ENCODE measurements at places on chromosomes 12 and 14.

GRCh38 chr12:58171914-58172313, 230.5 kb downstream of the ATP23 start:
- DNase-seq: no peak

- no peak for DNase-seq
Observed at GRCh38 chr14:104098272-104099095, 13.0 kb downstream of the ASPG start.

GRCh38 chr12:45557016-45557415, 172.5 kb upstream of the ARID2 start:
- DNase-seq: no peak

- no peak for DNase-seq
Observed at GRCh38 chr12:32322354-32322753, 77.0 kb upstream of the FGD4 start.

DNA sequence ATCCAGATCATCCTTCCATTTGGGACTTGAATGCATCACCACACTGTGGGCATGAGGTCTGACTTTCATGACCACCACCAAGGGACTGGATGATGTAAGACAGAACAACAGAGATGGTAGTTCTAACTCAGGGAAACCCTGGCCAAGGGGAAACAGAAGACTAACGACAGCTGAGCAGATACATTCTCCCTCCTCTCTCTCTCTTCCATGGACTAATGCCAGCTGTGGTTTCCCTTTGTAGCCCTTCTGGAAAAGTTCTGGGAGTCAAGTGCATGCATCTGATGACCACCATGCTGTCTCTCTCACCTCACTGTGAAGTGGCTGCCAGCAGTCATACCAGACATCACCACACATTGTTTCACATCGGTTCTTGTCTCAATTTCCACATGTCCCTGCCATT, 3.4 kb downstream of the TAS2R30 start:
- no peak for DNase-seq

- DNase-seq: no peak
Observed at GRCh38 chr14:29278301-29279263, 512.0 kb downstream of the FOXG1 start.

- DNase-seq: no peak
Observed at GRCh38 chr14:106803379-106803778, 1277.0 kb downstream of the TMEM121 start.

DNA sequence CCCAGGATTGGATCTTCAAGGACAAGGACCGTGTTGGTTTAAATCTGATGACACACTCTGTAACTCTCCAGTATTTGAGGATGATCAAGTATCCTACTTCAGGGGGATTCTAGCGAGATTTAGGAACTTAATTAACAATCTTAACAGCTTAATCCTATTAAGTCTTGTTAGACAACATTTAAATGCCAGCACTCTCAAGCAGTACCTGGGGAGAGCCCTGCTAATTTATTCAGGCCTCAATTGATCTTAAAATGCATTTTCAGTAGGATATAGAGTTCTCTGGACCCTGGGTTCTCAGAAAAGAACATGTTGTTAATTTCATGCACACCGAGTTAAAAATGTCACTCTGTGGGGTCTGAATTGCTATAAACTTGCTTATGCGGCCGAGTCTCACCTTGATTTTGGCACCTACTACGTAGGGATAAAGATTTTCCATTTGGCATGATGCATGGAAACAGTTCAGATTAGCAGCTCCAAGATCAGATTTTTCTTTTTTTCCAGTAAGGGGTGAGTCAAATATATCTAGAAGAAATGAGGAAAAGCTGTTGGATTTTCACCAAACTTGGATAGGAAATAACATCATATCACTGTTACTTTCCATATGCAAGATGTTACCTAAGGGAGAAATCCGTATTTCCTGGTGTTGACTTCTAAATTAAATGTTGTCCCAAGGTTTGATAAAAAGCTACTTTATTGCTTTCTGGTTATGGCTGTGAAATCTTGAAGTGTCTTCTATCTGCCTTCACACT, 76.1 kb downstream of the SLC24A4 start:
- DNase-seq: no peak

DNA sequence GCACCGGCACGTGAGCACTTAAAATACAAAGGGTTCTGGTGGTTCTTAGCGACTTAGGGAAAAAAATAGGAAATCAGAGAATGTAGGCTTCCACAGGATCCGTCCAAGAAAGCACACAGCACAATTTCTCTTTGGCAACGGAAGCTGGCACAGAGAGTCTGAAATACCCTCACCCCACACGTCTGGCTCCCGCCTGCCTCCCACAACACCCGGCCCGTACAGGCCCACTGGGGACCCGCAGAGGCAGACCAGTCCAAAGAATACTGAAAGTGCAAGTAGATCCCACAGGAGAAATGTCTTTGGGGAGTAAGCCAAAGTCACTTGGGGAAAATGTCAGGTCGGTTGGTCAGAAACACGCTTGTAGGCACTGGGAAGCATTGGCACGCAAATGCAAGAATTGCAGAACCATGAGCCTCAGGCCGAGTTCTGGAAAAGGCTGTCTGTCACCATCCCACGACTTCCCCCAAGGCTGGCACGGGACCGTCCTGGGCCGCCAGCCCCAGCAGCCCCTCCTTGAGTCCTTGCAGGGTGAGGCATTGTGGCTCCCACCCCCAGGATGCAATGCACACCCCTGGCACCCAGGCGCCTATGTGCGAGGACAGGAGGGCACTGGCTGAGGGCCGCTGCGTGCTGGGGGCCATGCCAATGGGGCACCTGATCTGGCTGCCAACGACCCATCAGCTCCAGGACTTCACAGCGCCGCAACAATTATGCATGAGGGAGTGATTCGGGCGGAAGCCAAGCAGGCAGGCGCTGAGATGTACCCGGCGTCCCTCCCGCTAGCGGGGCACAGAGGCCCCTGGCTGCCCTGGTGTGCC, 29.7 kb downstream of the CHGA start:
- no peak for DNase-seq

- no peak for DNase-seq
Observed at GRCh38 chr12:51953089-51953488, 1.6 kb downstream of the ACVR1B start.

GRCh38 chr12:12456637-12457036, 99.8 kb downstream of the BORCS5 start:
- no peak for DNase-seq

- no peak for DNase-seq
Observed at GRCh38 chr14:59123975-59124374, 64.5 kb upstream of the DAAM1 start.

GRCh38 chr14:99772371-99773283, 20.6 kb upstream of the EML1 start:
- no peak for DNase-seq

GRCh38 chr12:120662879-120663278, 22.5 kb downstream of the CABP1 start:
- DNase-seq: no peak

DNA sequence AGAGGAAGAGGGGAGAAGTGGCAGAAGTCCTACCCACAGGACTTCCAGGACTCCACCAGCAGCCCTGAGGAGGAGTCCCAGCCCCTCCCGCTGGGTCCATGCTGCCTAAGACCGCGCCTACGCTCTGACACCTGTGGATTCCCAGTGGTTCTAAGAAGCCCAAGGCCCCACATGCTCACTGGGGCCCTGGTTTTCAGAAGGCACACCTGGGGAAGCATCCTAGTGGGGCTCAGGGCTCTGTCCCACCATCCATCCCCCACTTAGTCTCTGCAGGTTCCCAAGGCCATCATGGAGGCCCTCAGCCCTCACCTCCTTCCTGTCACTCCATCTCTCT, 32.6 kb downstream of the ACTN1 start:
- no peak for DNase-seq

DNA sequence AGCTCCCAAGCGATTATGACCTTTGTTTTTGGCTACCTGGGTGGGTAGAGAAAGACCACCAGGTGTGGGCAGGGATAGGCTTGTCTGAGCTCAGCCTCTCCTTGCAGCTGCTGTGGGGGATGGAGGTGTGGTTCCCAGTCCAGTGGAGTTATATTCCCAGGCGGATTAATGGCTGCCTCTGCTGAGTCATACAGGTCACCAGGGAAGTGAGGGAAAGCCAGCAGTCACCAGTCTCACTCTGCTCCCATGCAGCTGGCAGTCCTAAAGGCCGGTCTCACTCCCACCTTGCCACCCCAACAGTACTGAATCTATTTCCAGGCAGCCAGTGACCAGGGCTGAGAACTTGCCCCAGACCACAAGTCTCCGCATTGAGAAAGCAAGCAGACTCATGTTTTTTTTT, 399.2 kb downstream of the VRK1 start:
- DNase-seq: no peak

- DNase-seq: no peak
Observed at GRCh38 chr12:42396473-42397259, 70.7 kb downstream of the PPHLN1 start.

DNA sequence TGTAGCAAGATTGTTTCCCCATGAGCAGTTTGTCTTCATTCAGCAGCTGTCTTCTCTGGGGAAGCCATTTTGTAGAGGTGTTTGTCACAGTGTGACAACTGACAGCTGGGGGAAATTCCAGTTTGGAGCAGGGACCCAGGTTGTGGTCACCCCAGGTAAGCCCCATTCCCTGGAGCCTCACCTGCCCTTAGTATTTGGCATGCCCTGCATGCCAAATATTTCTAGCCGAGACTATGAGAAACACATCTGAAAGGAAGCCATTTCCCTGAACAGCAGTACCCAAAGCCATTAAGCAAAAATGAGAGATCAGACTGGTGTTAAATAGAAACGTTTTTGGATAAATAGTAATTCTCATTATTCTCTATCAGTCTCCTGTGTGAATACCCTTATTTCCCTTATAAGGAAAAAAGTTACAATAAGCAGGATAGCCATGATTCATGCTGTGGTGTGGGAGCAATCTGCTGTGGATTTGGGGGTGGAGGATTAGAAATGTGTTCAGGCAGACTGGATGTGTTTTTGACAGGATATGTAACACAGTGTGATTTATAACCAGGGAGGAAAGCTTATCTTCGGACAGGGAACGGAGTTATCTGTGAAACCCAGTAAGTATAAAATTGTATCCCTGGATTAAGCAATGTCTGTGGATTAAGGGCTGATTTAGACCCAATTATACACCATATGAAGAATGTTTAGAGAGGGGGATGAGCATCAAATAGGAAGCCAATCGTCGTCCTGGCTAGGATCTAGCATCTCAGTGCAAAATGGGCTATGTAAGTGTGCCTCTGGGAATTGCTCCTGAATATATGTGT, 68.9 kb downstream of the DAD1 start:
- no peak for DNase-seq

DNA sequence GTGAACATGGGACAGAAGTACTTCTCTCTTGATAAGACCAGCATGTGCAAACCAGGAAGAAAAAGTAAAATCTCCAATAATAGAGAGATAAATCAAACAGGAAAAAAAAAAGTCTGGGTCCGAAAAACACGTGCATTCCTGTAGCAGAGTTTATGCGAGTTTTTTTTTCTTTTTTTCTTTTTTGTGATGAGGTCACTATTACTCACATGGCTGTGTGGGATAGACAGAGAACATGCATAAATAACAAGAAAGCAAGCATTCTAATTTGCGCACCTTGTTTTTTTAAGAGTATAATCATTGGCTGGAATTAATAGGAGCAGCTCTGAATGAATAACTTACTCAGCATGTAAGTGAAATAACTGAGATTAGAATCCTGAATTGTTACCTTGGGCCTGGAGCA, 91.9 kb upstream of the CPM start:
- DNase-seq: no peak

DNA sequence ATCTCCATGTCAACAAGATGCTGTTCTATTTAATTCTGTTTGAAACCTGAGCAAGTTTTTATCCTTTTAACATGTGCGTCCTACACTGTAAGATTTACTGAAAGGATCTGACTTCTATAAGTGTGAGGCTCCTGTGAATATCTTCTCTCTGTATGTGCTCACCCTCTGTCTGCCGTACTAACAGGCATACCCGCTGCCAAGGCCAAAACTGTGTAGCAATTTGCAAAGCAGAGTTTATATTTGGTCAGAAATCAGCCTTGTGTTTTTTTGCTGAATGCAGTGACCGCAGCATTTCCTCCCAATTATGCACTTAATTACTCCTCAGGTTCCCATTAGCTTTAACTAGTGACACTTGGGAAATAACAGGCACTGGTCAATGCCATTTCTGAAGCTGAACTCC, 12.3 kb downstream of the CHST11 start:
- DNase-seq: no peak

- DNase-seq: no peak
Observed at GRCh38 chr14:60183741-60184140, 18.5 kb upstream of the DHRS7 start.

DNA sequence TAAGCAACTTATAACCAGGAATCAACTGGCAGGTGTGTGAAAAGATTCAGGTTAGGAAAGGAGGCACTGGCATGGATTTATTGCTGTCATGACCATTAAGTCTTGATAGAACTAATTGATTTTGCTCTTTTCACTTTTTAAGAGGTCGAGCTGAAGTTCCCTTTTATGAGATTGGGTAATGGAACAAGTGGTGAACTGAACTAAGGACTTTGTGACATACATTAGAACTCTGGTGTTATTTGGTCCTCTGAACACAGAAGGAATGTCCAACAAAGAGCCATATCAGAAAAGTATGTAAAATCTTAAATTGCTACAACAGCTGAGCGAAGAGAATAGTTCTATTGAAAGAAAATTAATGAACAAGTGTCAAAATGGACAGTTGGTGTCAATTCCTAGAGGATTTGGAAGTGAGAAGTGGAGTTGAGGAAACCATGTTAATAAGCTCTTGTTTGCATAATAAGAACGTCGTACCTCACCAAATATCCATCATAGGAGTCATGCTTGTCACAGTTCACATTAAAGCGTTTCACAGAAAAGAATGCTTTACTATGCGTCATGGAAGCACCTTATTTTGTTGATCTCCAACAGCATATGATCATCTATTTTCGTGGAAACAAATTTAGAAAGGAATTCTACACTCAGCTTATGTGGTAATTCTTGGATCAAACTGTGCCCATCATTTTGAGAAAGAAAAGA, 8.4 kb upstream of the MYF6 start:
- DNase-seq: no peak

DNA sequence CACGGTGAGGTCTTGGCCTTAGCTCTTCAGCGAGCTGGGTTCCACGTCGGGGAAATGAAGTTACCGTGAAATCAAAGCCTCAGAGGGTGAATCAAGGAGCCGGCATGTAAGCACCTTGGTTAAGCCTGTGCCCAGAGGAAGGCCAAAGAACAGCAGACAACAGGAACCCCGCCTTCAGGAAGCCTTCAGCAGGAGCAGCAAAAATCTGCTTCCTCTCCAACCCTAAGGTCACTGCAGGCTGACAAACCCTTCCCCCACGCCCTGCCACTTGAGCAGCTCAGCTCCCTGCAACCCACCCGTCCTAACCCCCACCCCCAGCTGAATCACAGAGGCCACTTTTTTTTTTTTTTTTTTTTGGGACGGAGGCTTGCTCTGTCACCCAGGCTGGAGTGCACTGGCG, 72.9 kb upstream of the LTA4H start:
- peak; percentile 10 for DNase-seq

Measured in activated naive CD4-positive, alpha-beta T cell (primary cell).